ENCODE measurements at places on chromosomes 3 and 15. TPM values are rescaled to one million over a fixed set of nuclear protein-coding genes. Genes with fewer than 3 reads are reported as not detected.

Gene WDR49
- total RNA-seq = 21.4 TPM

Gene GOLGA8T
- total RNA-seq = 0.16 TPM

Gene SMCO1
- total RNA-seq = not detected

Gene WDR93
- 0.31 TPM for total RNA-seq

Gene CACNA1D
- total RNA-seq = 14.0 TPM

Gene COLQ
- 3.0 TPM for total RNA-seq

Gene GXYLT2
- 4.7 TPM for total RNA-seq

Gene ASB14
- not detected for total RNA-seq

Gene SAMD7
- not detected for total RNA-seq

Gene RAB5A
- total RNA-seq = 62.9 TPM

Gene DUOXA2
- not detected for total RNA-seq

Gene BCL6
- 7.5 TPM for total RNA-seq

Gene PLSCR5
- not detected for total RNA-seq

Gene CP
- total RNA-seq = 1.7 TPM

Gene FRMD4B
- total RNA-seq = 54.6 TPM

Gene SCG3
- total RNA-seq = 30.6 TPM

Gene BFSP2
- total RNA-seq = 1.1 TPM

Gene TRIM42
- total RNA-seq = not detected

Gene TM4SF4
- not detected for total RNA-seq

Gene OR5K2
- total RNA-seq = not detected

Gene MLF1
- 30.3 TPM for total RNA-seq

Gene ARPP21
- total RNA-seq = 656 TPM

Gene SLC2A2
- total RNA-seq = not detected

Gene LEKR1
- total RNA-seq = 0.78 TPM

Gene RTP4
- total RNA-seq = not detected

Gene FANCD2OS
- not detected for total RNA-seq

Gene CSPG4
- 5.5 TPM for total RNA-seq

Gene SCN11A
- 0.31 TPM for total RNA-seq

Gene FHIT
- total RNA-seq = 3.6 TPM

Gene WNT7A
- total RNA-seq = 9.0 TPM

Gene CFAP100
- total RNA-seq = 2.0 TPM

Gene GAP43
- total RNA-seq = 148 TPM

Gene NUSAP1
- total RNA-seq = 20.7 TPM

Gene ACY1
- total RNA-seq = 2.8 TPM

Gene GOLGA6B
- total RNA-seq = not detected

Gene SH3GL3
- 186 TPM for total RNA-seq

Gene CAMKV
- total RNA-seq = 188 TPM

Gene EBLN2
- total RNA-seq = 11.1 TPM

Measured in occipital lobe (tissue), 3 donors.